Left ventricle myocardium inferior (tissue), 1 donor: ENCODE measurements at places on chromosomes 13 and 19. TPM values are rescaled to one million over a fixed set of nuclear protein-coding genes. Genes with fewer than 3 reads are reported as not detected.

GRCh38 chr13:43551897-43552456 lies 234.8 kb downstream of the ENOX1 start:
- no peak for DNase-seq
- no peak overlapping the region for H3K27ac ChIP-seq
- no peaks in the 10 kb centered on the region for H3K27me3 ChIP-seq
- H3K4me3 ChIP-seq: no peak overlapping the region

DNA sequence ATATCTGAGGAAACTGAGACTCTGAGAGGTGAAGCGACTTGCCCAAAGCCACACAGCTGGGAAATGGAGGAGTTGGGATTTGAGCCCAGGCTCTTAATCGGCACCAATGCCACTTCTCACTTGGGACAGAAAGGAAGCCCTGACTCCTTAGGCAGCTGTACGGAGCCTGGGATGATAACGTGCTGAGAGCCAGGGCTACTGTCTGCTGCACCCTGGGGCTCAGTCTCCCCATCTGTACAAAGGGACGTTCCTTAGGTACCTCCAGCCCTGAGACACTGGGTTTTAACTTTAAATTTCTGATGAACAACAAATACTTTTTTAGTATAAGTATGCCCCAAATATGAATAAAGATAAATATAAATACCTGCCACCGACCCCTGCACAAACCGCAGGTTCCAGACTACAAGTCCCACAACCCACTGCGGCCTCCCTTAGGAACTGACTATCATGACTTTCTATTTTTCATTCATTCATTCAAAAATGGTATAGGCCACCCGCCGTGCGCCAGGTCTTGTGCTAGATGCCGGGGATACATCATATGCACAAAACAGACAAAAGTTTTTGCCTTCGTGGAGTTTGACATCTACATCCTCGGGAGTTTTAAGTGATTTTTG lies 776 bp upstream of the NCLN start:
- peaks cover 43% of the 10 kb centered on the region for H3K4me1 ChIP-seq
- H3K27me3 ChIP-seq: no peaks in the 10 kb centered on the region
- DNase-seq: peak; percentile 70
- no peaks in the 10 kb centered on the region for H3K36me3 ChIP-seq
- peak overlapping the region; percentile 92 for H3K27ac ChIP-seq

DNA sequence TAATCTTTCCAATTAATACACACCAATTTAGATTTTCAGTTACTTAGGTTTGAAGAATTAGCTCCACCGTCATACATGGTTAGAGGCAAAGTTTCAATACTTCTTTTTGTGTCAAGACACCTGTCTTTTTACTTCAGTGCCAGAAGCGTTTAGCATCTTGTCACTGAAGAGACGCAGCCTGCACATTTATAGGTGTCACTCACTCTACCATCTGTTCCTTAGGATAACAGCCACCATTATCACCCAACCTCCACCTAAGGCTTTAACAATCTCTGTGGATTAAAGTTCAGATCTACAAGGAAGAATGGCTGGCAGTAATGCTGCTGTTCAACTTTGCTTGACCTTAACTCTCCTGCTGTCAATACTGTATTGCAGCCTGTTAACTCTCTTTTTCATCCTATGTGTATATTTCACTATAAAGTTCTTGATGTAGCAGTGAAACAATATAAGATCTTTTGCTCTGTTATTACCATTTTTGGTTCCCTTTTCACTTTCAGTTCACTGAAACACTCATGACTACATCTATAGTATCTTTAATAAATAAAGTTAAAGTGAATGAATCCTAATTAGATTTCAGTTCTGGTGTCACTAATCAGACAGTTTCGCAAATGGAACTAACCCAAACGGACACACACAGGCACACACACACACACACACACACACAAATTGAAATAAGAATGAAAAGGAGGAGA lies 435.6 kb downstream of the PCDH9 start:
- no peak overlapping the region for H3K4me3 ChIP-seq
- no peaks in the 10 kb centered on the region for H3K4me1 ChIP-seq
- H3K36me3 ChIP-seq: no peaks in the 10 kb centered on the region
- H3K27ac ChIP-seq: no peak overlapping the region
- DNase-seq: no peak
- no peaks in the 10 kb centered on the region for H3K27me3 ChIP-seq

- H3K27me3 ChIP-seq: no peaks in the 10 kb centered on the region
- H3K4me1 ChIP-seq: no peaks in the 10 kb centered on the region
- H3K4me3 ChIP-seq: no peak overlapping the region
- no peak overlapping the region for H3K27ac ChIP-seq
- no peak for DNase-seq
Observed at GRCh38 chr13:30523211-30523610, 57.5 kb upstream of the HMGB1 start.

DNA sequence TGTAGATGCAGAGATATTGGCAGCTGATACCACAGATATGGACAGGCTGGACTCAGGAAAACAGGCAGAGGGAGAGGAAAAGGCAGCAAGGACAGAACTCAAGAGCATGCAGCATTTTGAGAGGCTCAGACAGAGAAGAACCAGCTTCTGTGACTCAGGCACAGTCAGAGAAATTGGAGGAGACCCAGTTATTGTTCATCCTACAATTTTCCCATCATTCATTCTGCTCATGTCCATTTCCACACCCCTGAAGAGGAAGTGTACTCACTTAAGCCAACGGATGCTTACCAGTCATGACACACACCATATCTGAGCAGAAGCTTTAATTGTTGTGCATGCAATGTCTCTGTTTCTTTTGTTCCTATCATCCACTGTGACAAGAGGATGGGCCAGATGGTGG lies 359.8 kb upstream of the HTR2A start:
- DNase-seq: no peak
- no peaks in the 10 kb centered on the region for H3K4me1 ChIP-seq
- H3K36me3 ChIP-seq: no peaks in the 10 kb centered on the region
- H3K4me3 ChIP-seq: no peak overlapping the region
- H3K27me3 ChIP-seq: no peaks in the 10 kb centered on the region

- no peaks in the 10 kb centered on the region for H3K27me3 ChIP-seq
- H3K27ac ChIP-seq: peak overlapping the region; percentile 98
- no peak for DNase-seq
- peak overlapping the region; percentile 90 for H3K4me3 ChIP-seq
- H3K36me3 ChIP-seq: peaks cover 7% of the 10 kb centered on the region
- peaks cover 93% of the 10 kb centered on the region for H3K4me1 ChIP-seq
Observed at GRCh38 chr19:42279155-42279901, 10.3 kb downstream of the CIC start.

DNA sequence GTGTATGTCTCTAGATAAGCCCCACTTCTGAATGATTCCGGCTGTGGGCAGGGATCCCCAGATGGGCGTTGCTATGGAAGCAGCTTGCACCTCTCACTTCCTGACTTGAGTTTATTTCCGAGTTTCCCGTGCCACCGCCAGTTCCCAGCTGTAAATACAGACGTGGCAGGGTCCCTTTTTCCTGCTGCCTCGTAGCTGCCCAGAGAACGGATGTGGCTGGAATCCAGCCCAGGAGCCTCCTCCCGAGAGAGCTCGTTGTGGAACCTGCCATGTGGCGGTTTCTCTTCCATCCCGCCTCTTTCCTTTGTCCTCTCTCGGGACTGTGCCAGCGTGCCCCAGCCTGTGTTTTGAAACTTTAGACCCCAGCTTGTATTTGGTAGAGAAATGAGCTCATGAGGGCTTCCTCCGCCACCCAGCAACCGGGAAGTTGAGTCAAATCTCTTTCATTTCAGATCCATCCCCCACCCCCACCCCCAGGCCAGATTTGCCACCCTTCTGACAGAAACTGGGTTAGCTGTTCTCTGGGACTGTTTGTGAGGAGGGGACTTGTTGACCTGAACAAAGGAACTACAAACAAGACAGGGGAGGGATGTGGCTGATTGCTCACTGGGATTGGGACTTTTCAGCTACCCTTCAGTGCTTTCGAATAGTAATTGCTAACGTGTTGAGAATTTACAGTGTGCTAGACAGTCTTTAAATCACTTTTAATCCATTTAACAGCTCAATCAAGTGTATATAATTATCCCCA lies 96.6 kb downstream of the SIPA1L3 start:
- H3K27ac ChIP-seq: peak overlapping the region; percentile 89
- peaks cover 46% of the 10 kb centered on the region for H3K4me1 ChIP-seq
- H3K4me3 ChIP-seq: peak overlapping the region; percentile 62
- peak; percentile 68 for DNase-seq
- no peaks in the 10 kb centered on the region for H3K27me3 ChIP-seq

GRCh38 chr19:13209484-13210338 lies 59.5 kb downstream of the IER2 start:
- no peak overlapping the region for H3K4me3 ChIP-seq
- peaks cover 4% of the 10 kb centered on the region for H3K4me1 ChIP-seq

DNA sequence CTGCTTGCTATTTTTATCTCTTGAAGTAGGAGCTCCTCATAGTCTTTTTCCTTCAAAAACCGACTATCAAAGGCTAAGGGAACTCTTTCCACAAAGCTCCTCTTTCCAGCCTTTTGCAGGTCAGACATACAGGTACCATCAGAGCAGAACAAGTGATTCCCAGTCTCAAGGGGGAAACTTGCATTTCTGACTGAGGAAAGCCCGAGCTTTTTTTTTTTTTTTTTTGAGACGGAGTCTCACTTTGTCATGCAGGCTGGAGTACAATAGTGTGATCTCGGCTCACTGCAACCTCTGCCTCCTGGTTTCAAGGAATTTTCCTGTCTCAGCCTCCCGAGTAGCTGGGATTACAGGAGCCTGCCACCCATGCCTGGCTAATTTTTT lies 32.0 kb downstream of the RUBCNL start:
- no peak overlapping the region for H3K27ac ChIP-seq
- H3K27me3 ChIP-seq: no peaks in the 10 kb centered on the region
- H3K4me1 ChIP-seq: no peaks in the 10 kb centered on the region
- H3K36me3 ChIP-seq: no peaks in the 10 kb centered on the region
- no peak for DNase-seq

GRCh38 chr19:5364674-5365073 lies 24.1 kb upstream of the PTPRS start:
- no peak overlapping the region for H3K4me3 ChIP-seq
- H3K27me3 ChIP-seq: peaks cover 67% of the 10 kb centered on the region
- H3K4me1 ChIP-seq: no peaks in the 10 kb centered on the region
- no peak for DNase-seq
- no peaks in the 10 kb centered on the region for H3K36me3 ChIP-seq

DNA sequence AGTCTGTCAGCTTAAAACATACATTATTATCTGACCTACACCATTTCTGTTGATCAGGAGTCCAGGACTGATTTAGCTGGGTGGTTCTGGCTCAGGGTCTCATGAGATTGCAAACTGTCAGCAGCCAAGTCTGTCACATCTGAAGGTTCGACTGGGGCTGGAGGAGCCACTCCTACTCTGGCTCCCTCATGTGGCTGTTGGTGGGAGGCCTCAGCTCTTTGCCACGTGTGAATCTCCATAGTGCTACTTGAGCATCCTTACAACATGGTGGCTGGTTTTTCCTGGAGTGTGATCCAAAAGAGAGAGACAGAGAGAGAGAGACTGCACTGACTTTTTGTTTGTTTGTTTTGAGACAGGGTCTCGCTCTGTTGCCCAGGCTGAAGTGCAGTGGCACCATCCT lies 63.6 kb upstream of the NFIC start:
- H3K27me3 ChIP-seq: peaks cover 86% of the 10 kb centered on the region
- H3K27ac ChIP-seq: no peak overlapping the region
- H3K4me3 ChIP-seq: no peak overlapping the region
- H3K4me1 ChIP-seq: peaks cover 7% of the 10 kb centered on the region
- no peaks in the 10 kb centered on the region for H3K36me3 ChIP-seq

DNA sequence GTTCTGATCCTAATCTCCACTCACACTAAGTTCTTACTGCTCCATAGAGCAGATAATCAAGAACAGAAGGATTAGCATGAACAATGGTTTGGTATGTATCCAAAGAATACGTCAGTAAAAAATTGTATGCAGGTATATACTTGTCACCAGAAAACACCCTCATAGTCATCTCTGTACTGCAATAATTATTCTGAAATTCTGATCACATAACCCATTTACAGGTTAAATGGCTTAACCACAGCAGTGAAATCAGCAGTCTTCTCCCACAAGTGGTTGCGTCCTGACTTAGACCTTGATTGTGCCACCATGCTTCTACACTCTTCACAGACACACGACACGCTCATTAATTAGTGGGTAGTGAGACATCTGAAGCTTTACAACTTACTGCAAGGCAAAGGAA lies 50.9 kb downstream of the LNX2 start:
- H3K4me1 ChIP-seq: peaks cover 18% of the 10 kb centered on the region
- H3K27ac ChIP-seq: no peak overlapping the region
- H3K36me3 ChIP-seq: peaks cover 50% of the 10 kb centered on the region
- DNase-seq: no peak
- H3K27me3 ChIP-seq: no peaks in the 10 kb centered on the region
- no peak overlapping the region for H3K4me3 ChIP-seq

DNA sequence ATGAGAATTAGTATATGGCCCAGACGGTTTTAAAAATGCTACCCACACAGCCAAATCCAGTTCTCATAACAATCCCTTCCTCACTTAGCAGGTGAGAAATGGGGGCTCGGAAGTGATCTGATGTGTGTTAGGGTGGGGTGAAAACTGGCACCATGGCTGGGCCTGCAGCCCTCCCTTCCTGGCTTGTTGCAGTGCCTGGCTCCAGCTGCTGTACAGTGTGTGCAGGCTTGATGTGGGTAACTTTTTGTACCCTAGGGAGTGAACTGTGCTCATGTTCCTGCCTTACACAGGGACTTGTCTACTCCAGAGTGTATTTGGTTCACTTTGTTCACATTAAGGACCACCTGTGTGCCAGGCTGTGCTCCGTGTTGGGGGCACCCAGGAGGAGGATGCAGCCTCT lies 177.2 kb downstream of the LMO7 start:
- peaks cover 13% of the 10 kb centered on the region for H3K36me3 ChIP-seq
- peak; percentile 27 for DNase-seq
- H3K4me1 ChIP-seq: peaks cover 94% of the 10 kb centered on the region
- H3K27me3 ChIP-seq: no peaks in the 10 kb centered on the region
- H3K27ac ChIP-seq: peak overlapping the region; percentile 79

DNA sequence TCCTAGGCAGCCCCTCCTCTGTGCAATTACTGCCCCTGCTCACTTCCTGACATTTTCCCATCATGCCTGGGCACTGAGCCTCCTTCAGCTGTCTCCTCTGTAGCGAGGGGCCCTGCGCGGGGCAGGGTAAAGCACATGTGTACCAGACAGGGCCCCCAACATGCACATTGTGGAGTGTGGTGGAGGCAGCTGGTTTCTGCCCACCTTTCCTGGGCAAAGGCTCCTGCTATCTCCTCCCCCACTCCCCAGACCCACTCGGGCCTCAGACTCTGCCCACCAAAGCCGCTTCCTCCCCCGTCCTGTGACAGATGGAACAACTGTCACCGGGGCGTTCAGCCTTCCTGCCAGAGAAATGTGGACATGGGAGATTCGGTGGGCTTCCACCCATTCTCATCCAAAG lies 2.9 kb upstream of the KPTN start:
- peaks cover 35% of the 10 kb centered on the region for H3K36me3 ChIP-seq
- H3K27me3 ChIP-seq: no peaks in the 10 kb centered on the region
- no peak overlapping the region for H3K4me3 ChIP-seq
- no peak for DNase-seq
- no peak overlapping the region for H3K27ac ChIP-seq
- peaks cover 21% of the 10 kb centered on the region for H3K4me1 ChIP-seq

GRCh38 chr13:112709825-112710783 lies 20.3 kb downstream of the ATP11A start:
- H3K4me3 ChIP-seq: no peak overlapping the region
- H3K4me1 ChIP-seq: peaks cover 62% of the 10 kb centered on the region
- peak overlapping the region; percentile 96 for H3K27ac ChIP-seq
- peaks cover 8% of the 10 kb centered on the region for H3K36me3 ChIP-seq

- H3K27me3 ChIP-seq: peaks cover 47% of the 10 kb centered on the region
- DNase-seq: no peak
Observed at GRCh38 chr19:30780032-30780431, 407.8 kb downstream of the ZNF536 start.

The TSHZ3 gene
- 2.9 TPM for total RNA-seq

The FBXO27 gene
- total RNA-seq: 20.9 TPM

The ANGPTL8 gene
- not detected for total RNA-seq

The CD37 gene
- 3.7 TPM for total RNA-seq

The FGF21 gene
- total RNA-seq: not detected

The DAND5 gene
- 12.7 TPM for total RNA-seq

The DACT3 gene
- total RNA-seq: 18.3 TPM

The C1QTNF9B gene
- 2.1 TPM for total RNA-seq

The IRF2BP1 gene
- total RNA-seq: 18.5 TPM

The TSKS gene
- 0.38 TPM for total RNA-seq
